Stimulated activated CD8-positive, alpha-beta memory T cell treated with anti-CD3 and anti-CD28 coated beads, Interleukin-2, amount 100 ng/mL, for 1 hour (primary cell): ENCODE measurements at places on chromosomes 1 and 21.

DNA sequence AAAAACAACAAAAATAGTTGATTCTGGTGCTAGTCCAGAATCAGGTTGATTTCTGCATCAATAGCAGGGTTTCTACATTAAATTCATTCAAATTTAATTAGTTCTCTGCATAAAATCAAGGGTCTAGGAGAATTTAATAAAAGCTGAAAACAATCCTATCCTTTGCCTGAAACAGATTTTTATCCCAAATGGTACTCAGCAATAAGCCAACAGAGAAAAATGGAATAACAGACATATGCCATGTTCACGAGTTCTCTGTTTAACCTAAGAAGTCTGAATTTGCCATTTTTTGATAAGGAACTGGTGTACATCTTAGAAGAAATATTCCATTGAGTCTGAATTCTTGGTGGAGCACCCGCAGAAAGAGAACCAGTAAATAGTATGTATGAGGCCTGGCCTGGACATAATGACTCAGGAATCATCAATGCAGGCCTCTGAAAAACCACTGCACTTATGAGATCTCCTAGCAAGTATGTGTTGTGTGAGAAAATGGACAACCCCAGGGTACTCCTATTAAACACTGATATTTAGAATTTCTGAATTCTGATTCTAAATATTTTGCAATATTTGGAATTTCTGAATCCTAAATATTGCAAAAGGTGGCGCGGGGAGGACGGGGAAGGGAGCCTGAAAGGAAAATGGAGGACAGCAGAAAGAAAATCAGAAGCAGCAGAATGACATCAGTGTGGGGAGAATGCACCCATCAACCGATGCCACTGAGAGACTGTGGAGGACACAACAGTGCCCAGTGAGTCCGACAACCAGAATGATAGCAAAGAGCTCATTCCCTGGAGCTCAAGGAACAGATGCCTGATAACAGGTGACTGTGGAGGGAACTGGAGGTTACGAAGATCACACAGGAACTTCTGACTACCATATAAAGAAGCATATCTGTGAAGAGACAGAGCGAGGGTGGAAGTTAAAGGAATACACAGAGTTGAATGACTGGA lies 97.6 kb downstream of the APP start:
- no peak for DNase-seq

DNA sequence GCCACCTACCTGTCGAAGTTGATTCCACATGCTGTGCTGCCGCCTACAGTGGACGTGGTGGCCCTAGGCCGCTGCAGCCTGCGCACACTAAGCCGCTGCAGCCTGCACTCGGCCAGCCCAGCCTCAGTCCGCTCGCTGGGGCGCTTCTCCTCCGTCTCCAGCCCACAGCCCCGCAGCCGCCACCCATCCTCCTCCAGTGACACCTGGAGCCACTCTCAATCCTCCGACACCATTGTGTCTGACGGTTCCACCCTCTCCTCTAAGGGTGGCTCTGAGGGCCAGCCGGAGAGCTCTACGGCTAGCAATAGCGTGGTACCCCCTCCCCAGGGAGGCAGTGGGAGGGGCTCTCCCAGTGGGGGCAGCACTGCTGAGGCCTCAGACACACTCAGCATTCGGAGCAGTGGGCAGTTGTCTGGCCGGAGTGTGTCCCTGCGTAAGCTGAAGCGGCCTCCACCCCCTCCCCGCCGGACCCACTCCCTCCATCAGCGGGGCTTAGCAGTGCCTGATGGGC lies 46.9 kb downstream of the YARS1 start:
- DNase-seq, result no peak

DNA sequence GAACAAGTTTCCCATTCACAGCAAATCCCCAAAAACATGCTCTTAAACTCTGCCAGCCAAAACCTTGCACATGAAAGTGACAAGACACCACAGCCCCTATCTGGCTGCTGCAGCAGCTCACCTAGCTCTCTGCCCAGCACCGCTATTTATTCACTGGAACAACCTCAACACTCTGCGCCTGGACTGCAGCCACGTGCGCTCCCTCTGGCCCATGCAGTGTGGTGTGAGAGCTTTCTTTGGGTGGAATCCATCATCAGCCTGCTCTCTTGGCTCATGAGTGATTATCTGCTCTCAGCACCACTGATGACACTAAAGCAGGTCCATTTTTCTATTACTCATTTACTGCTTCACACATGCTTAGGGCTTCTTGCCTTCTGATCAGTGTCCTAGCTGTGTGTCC lies 11.4 kb downstream of the KCNJ6 start:
- DNase-seq, result no peak

GRCh38 chr1:32480761-32481160 lies 15.9 kb downstream of the ZBTB8B start:
- no peak for DNase-seq

GRCh38 chr1:147897029-147897752 lies 5.4 kb upstream of the GJA8 start:
- no peak for DNase-seq

DNA sequence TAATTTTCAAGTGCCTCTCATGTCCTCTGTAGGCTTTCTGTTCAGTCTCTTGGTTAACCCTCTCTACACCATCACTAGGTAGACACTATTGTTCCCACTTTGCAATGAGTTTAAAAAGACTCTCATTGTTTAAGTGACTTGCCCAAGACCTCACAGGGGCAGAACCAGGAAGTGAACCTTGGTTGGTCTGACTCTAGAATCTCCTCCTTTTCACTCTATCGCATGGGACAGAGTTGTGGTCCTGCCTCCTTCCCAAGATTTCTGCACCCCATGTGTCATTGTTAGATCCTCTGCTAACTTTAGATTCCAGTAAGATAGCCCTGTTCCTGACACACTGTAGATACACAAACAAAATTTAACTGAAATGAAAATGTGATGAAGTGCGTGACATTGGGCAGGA lies 481.7 kb upstream of the USP24 start:
- DNase-seq, result no peak

DNA sequence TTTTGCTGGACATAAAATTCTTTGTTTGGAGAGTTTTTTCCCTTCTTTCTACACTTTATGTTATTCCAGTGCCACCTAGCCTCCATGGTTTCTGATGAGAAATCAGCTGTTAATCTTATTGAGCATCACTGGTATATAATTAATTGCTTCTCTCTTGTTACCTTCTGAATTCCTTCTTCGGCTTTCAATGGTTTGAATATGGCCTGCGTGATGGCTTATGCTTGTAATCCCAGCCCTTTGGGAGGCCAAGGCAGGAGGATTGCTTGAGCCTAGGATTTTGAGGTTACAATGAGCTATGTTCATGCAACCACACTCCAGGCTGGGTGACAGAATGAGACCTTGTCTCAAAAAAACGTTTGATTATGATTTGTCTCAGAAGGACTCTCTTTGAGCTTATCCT lies 13.0 kb upstream of the CNIH4 start:
- DNase-seq, result no peak

- DNase-seq, result no peak
These were observed 25.7 kb upstream of the CCDC190 start for GRCh38 chr1:162886705-162887104.

DNA sequence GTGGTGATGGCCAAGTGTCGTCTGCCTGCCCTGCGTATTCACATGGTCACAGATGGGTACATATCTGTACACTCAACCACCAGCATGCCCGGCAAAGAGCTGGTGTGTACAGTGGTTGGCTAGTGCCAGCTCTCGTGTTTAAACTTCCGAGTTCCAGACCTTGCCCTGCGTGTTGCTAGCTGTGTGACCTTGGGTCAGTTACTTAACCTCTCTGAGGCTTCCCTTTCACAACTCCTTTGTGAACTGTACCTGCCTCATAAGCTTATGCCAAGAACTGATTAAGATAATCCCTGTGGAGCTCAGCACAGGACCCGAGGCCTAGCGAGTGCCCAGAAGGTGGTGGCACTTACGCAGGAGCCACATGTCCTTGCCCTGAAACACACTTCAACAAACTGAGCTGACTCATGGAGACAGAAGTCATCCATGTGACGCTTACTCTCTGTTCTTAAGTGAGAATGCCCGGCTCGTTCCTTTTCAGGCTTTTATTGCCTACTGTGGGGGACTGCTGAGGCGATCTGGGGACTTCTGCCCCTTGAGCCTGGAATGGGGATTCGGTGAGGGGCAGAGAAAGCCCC lies 55.4 kb downstream of the ALPL start:
- no peak for DNase-seq
